IMR-90 (cell line): ENCODE measurements at places on chromosomes 4 and X.

- no peaks in the 10 kb centered on the region for H3K36me3 ChIP-seq
- H3K27ac ChIP-seq: peak overlapping the region; percentile 1; the same call in 1 of the 2 replicates
- DNase-seq: no peak
- no peaks in the 10 kb centered on the region for H3K27me3 ChIP-seq
These were observed 1.2 kb downstream of the METAP1 start for GRCh38 chr4:98996765-98997068.

GRCh38 chrX:140510306-140510676 is 5.4 kb upstream of the SOX3 start:
- no peak overlapping the region for H3K4me3 ChIP-seq
- H3K27me3 ChIP-seq: peaks cover 51% of the 10 kb centered on the region
- no peaks in the 10 kb centered on the region for H3K4me1 ChIP-seq
- no peak overlapping the region for H3K27ac ChIP-seq

- H3K27me3 ChIP-seq: peaks cover 14% of the 10 kb centered on the region; the same call in 1 of the 2 replicates
- peaks cover 2% of the 10 kb centered on the region; the same call in 1 of the 2 replicates for H3K4me1 ChIP-seq
- DNase-seq: no peak
- H3K27ac ChIP-seq: no peak overlapping the region
- no peak overlapping the region for H3K4me3 ChIP-seq
- H3K36me3 ChIP-seq: no peaks in the 10 kb centered on the region
These were observed 35.3 kb upstream of the GPR78 start for GRCh38 chr4:8544741-8545438.

DNA sequence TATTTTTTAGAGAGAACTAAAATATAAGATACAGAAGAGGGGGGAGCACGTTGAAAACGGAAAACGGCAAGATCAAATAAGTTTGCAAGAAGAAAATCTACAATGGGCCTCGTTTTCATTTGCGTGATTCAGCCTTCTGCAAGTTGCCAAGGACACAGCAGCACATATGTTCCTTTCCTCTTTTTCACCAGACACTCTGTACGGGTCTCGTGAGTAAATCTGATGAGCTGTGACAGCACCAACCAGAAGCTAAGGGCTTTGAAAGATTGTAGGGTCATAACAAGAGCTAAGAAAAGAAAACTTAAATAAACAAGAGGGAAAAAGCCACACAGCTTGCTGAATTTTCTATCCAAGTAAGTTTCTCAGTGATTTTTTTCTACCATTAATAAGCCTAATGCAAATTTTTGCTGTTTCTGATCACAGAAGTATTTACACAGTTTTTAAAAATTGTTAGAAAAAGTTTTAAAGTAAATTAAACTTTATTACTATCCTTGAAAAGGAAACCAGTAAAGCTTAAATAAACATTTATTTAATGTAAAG is 63.4 kb downstream of the SCML2 start:
- H3K4me1 ChIP-seq: no peaks in the 10 kb centered on the region
- H3K4me3 ChIP-seq: no peak overlapping the region
- H3K27ac ChIP-seq: no peak overlapping the region

- peaks cover 7% of the 10 kb centered on the region; the same call in 1 of the 2 replicates for H3K4me1 ChIP-seq
- no peak for DNase-seq
- no peaks in the 10 kb centered on the region for H3K36me3 ChIP-seq
- H3K4me3 ChIP-seq: no peak overlapping the region
- H3K27me3 ChIP-seq: no peaks in the 10 kb centered on the region
These were observed 85.3 kb downstream of the CLCN4 start for GRCh38 chrX:10242026-10242425.

- DNase-seq: no peak
- 0 out of 2 replicates have a peak, but pooled peaks cover 2% of the 10 kb centered on the region for H3K4me1 ChIP-seq
- H3K36me3 ChIP-seq: no peaks in the 10 kb centered on the region
- no peak overlapping the region for H3K4me3 ChIP-seq
- no peaks in the 10 kb centered on the region for H3K27me3 ChIP-seq
- no peak overlapping the region for H3K27ac ChIP-seq
These were observed 79.6 kb downstream of the SMIM20 start for GRCh38 chr4:25993395-25994185.

- no peak for DNase-seq
- H3K4me3 ChIP-seq: no peak overlapping the region
- H3K4me1 ChIP-seq: no peaks in the 10 kb centered on the region
- no peaks in the 10 kb centered on the region for H3K36me3 ChIP-seq
These were observed 7.9 kb upstream of the KLF3 start for GRCh38 chr4:38656111-38656510.

- H3K36me3 ChIP-seq: no peaks in the 10 kb centered on the region
- no peak for DNase-seq
- no peaks in the 10 kb centered on the region for H3K4me1 ChIP-seq
- no peak overlapping the region for H3K27ac ChIP-seq
- no peaks in the 10 kb centered on the region for H3K27me3 ChIP-seq
- H3K4me3 ChIP-seq: no peak overlapping the region
These were observed 518.1 kb downstream of the TRIML1 start for GRCh38 chr4:188657365-188657764.

DNA sequence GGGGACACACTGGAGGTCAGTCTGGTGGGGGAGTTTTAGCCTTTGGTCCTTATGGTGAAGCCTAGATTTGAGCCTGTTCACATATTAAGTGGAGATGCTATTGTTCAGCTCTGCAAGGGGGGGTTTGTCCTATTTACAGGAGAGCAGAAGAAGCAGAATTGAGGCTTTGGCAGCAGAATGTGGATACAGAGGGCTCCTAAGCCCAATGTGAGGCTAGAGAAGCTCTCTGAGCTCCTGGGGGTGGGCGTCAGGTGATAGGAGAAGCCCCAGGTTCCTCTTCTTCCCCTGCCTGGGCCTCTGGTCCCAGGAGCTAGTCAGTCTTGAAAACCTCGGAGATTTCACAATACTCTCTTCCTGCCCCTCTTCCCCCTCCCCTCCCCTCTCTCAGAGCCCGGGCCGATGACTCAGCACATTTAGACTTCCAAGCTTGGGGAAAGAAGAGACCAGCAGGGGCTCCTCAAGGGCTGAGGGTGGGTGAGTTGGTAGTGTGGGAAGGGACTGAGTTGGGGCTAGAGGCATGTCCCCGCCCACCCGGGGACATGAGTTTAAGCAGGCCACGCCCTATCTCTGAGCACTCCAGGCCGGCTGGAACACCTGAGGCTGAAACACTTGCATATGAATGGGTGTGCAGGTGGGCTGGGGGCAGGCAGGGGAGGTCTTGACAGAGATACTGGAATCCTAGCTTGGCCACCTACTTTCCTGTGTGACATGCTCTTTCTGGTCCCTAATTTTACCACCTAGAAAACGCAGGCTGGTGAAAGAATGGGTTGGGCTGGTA is 3.4 kb downstream of the TFE3 start:
- H3K36me3 ChIP-seq: peaks cover 34% of the 10 kb centered on the region
- peak; percentile 94 for DNase-seq
- no peaks in the 10 kb centered on the region for H3K27me3 ChIP-seq
- H3K4me3 ChIP-seq: peak overlapping the region; percentile 16

DNA sequence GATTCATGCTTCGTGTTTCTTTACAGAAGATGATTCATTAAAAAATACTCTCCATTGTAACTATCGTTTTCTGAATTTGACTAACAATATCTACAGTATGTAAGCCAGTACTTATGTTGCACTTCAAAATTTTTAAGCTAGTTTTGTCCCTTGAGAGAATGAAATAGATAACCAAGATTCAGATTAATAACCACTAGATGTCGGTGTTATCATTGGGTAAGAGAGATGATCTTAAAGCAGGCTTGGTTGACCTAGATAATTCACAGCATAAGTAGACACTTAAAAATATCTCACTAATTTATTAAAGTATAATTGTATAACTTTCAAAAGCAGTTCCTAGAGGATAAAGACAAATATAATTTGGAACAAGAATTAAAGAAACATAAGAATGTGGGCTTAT is 430.9 kb downstream of the C4orf33 start:
- no peaks in the 10 kb centered on the region for H3K4me1 ChIP-seq
- no peaks in the 10 kb centered on the region for H3K27me3 ChIP-seq
- DNase-seq: no peak

GRCh38 chrX:40688929-40689328 is 41.6 kb upstream of the CXorf38 start:
- H3K36me3 ChIP-seq: peaks cover 12% of the 10 kb centered on the region
- H3K4me3 ChIP-seq: no peak overlapping the region
- no peak overlapping the region for H3K27ac ChIP-seq
- H3K27me3 ChIP-seq: peaks cover 8% of the 10 kb centered on the region
- no peaks in the 10 kb centered on the region for H3K4me1 ChIP-seq

- H3K36me3 ChIP-seq: no peaks in the 10 kb centered on the region
- H3K4me3 ChIP-seq: no peak overlapping the region
- H3K27ac ChIP-seq: no peak overlapping the region
- DNase-seq: peak; percentile 58
- peaks cover 3% of the 10 kb centered on the region for H3K4me1 ChIP-seq
These were observed 43.0 kb downstream of the EIF2S3 start for GRCh38 chrX:24097741-24098260.

DNA sequence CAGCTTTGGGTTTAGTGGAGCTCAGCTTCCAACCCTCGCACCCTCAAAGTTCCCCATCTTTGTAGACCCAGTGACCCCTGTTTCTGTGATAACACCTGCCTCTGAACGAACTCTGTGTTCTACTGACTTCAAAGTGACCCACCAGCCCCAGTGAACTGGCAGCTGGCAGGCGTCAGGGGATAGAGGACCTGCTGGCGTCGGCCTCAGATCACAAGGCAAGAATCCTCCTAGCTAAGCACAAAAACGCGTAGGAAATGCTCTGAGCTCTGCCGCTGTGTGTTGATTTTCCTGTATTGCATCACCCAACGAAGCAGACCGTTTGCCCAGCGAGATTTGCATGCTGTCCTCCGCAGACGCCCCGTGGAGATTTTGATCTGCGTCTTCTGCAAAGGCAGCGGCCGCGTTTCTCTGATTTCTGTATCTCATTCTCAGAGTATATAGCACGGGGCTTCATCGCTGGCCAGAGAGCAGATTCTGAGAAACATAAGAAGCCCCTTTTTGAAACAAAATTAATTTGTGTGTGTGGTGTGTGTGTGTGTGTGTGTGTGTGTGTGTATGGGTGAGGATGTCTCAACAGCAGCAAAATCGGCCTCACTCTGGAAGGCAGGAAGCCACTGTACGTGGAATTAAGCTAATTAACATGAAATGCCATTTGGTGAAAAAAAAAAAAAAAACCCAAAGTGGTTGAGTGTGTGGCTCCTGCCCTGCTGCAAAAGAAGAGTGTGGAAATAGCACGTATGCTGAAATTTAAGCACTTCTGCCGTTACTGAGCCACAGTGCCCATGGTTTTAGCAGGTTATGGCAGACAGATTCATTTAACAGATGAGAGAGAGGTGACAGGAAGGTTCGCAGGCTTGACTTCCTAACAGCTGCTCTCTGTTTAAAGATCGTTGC is 29.2 kb upstream of the ASMTL start:
- H3K4me3 ChIP-seq: no peak overlapping the region
- H3K27ac ChIP-seq: peak overlapping the region; percentile 31; the same call in 1 of the 2 replicates
- H3K27me3 ChIP-seq: no peaks in the 10 kb centered on the region
- no peaks in the 10 kb centered on the region for H3K36me3 ChIP-seq
- DNase-seq: peak; percentile 76
- H3K4me1 ChIP-seq: no peaks in the 10 kb centered on the region

- H3K36me3 ChIP-seq: no peaks in the 10 kb centered on the region
- no peak overlapping the region for H3K4me3 ChIP-seq
- no peak for DNase-seq
- no peaks in the 10 kb centered on the region for H3K27me3 ChIP-seq
These were observed 1.3 kb downstream of the SMIM20 start for GRCh38 chr4:25915353-25915705.

DNA sequence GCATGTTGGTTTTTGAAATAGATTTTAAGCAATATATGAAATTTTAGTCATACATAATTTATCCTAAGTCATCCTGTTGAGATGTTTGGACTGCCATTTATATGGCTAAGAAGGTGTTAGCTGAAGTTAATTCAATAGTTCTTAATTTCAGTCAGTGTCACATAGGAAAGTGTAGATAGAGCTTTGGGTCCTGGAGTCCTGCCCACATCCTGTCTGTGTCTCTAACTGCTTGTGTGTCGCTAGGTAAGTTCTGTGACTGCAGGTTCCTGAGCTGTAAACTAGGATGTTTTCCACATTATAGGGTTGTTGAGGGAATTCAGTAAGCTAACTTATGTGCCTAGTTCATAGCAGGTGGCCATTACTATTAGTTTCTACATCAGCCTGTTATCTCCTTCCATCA is 20.7 kb downstream of the OFD1 start:
- H3K27me3 ChIP-seq: no peaks in the 10 kb centered on the region
- H3K4me3 ChIP-seq: no peak overlapping the region
- H3K4me1 ChIP-seq: no peaks in the 10 kb centered on the region

- peaks cover 10% of the 10 kb centered on the region; the same call in 1 of the 2 replicates for H3K27me3 ChIP-seq
- no peaks in the 10 kb centered on the region for H3K4me1 ChIP-seq
- no peak overlapping the region for H3K27ac ChIP-seq
- DNase-seq: no peak
These were observed 328.6 kb upstream of the F9 start for GRCh38 chrX:139201924-139202323.
